ENCODE measurements at places on chromosomes 3 and 15. TPM values are rescaled to one million over a fixed set of nuclear protein-coding genes. Genes with fewer than 3 reads are reported as not detected.

CHRM5 gene
- total RNA-seq, result not detected

ARF4 gene
- total RNA-seq, result 50.0 TPM

DUOXA2 gene
- not detected for total RNA-seq

KBTBD13 gene
- total RNA-seq, result not detected

Data from activated CD4-positive, alpha-beta T cell treated with anti-CD3 and anti-CD28 coated beads for 36 hours (primary cell).